ENCODE measurements at places on chromosomes 2 and 18. TPM values are rescaled to one million over a fixed set of nuclear protein-coding genes. Genes with fewer than 3 reads are reported as not detected.

ALPI gene
- not detected for polyA plus RNA-seq

RPS27A gene
- polyA plus RNA-seq: 923 TPM

PPP1R1C gene
- 2.3 TPM for polyA plus RNA-seq

SULT1C2 gene
- not detected for polyA plus RNA-seq

ZBTB7C gene
- 1.1 TPM for polyA plus RNA-seq

DES gene
- not detected for polyA plus RNA-seq

SERPINB8 gene
- polyA plus RNA-seq: 10.4 TPM
